Right cardiac atrium (tissue), 5 donors: ENCODE measurements at places on chromosomes 2 and 18. TPM values are rescaled to one million over a fixed set of nuclear protein-coding genes. Genes with fewer than 3 reads are reported as not detected.

- no peak for DNase-seq
These were observed 4.6 kb upstream of the CIB4 start for GRCh38 chr2:26645762-26646161.

DNA sequence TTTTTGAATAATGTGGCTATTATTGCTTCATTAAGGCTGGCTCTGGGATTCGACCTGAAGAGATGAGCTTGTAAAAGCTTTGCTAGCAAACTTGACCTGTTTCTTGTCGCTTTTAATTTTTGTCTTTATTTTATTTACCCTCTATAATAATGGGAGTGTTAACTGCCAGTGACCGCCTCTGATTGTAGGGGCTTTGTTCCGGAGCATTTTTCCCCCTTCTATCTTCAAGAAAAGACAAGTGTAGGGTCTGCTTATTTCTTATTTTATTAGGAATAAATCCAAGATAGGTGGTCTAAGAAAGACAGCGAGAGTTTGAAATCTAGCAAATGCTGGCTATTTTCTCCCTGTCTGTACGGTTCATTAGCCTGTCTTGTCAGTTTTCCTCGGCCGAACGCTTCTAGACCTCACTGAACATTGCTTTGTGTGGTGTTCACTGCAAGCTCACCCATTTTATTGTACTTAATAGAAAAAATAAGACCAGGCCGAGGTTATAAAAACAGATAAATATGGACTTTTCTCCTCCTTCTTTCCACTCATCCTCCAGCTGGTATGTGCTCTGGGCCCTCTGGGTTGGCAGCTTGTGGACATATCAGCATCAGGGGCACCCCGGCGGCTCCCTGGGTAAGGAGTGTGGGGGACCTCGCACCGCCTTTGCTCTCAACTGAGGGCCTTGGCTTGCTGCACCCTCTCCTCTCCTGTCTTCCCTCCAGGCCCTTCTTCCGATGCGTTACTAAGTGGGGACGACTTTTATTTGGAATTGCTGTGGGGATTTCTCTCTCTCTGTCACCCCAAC is 8.5 kb downstream of the MEIS1 start:
- DNase-seq = no peak

DNA sequence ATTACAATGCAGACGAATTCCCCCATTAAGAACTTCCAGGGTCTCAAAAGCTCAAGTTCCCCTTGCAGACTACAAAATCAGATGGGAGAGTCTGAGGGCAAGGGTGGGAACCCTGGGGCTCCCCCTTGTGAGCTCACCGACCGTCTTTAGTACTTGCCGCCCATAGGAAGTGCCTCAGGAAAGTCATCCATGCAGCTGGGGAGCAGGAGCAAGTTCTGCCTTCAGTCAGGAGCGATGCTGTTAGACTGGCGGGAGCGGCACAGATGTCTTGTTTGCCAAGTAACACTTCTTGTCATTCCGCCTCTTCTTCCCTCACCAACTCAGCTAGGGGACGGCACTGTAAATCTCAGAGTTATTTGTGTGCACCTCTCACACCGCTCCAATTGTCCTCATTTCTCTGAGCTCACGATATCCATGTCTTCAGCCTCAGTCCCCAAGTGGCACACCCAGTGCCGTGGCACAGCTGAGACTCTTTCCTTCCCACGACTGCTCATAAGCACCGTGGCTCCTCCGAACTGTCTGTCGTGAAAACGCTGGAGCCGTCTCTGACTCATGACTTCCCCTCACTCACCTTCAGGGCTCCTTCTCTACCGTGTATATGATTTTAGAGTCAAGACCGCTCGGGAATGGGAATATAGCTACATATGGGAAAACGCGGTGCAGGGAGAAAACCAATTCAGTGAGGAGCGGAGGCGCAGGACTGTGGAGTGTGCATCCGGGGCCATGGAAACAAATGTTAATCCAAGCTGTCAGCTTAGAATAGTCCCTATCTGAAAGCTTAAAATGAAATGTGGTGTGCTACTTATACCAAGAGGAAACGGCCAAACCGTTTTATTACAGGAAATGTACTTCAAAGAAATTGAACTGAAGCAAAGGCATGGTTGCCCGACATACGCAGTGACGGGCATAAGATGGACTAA is 34.0 kb downstream of the UXS1 start:
- no peak for DNase-seq

The REV1 gene
- 34.0 TPM for total RNA-seq

DNA sequence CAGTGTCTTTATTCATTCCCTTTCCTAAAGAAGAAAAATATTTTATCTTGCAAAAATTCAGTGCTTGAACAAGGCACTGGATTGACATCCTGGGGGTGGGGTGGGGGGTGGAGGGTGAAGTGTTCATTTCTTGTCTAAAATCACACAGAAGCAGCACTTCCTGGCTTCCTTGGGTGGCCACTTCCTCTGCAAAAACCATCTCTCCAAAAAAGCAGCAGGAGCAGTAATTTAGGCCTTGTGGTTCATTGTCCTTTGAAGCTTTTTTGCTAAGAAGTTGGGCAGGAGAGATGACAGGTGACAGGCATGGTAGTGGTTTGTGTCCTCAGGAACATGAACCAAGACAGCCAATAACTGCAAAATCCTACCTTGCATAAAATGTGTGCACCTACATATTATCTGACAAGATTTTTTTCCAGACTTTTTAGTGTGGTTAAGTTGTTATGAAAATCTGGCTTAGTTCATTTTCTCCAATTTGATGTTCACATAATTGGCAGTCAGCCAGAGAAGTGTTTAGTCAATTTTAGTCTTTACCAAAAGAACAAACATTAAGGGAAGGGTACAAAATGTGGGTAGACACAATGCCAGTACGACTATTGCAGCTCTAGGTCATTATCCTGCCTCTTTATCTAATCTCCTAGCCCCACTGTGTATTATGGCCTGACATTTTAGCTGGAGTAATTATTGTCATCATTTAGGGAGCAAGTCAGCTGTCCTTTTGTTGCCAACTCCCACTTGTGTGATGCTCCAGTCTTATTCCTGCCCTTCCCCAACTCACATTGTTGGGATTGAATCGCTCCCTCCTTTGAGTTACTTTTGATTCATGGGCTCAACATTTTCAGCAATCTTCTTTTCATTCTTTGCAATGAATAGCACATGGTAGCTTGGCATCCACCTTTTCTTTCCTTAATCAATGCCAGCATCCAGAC is 177.2 kb downstream of the MYO3B start:
- no peak for DNase-seq

DNA sequence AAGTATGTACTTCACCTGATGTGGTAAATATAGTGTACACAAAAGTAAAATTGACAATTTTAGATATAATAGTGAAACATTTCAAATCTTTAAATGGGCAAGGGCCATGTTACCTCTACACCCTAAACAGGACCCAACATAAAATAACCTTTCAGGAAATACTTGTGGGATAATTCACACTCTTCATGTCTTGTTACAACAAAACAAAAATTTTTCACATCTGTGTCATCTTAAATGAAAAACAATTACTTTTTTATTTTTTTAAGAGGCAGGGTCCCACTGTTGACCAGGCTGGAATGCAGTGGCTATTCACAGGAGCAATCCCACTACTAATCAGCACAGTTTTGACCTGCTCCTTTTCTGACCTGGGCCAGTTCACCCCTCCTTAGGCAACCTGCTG is 42.1 kb downstream of the SRBD1 start:
- DNase-seq = no peak
